ENCODE measurements at places on chromosomes 5 and 9.

DNA sequence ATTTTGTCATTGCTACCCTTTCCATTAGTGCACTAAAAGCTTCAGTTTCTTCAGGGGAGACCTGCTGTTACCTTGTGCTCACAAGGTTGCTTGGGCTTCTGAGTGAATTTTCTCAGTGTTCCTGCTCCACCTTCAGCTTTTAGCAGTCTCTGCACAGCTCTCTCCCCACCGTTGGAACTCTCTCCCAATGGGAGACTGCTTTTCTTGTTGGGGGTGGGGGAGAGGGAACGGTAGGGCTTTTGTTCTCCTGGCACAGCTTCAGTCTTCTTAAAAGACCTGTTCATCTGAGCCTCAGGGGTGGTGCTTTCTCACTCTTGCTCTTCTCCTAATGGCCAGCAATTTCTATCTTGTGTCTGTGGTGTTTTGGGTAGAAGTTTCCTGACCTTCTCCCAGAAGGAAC is 915.7 kb downstream of the EFNA5 start:
- peak; percentile 87 for DNase-seq

GRCh38 chr9:126306071-126306647 is 20.5 kb upstream of the MVB12B start:
- DNase-seq: no peak

- no peak for DNase-seq
Observed at GRCh38 chr5:79075646-79076426, 6.3 kb downstream of the BHMT2 start.

DNA sequence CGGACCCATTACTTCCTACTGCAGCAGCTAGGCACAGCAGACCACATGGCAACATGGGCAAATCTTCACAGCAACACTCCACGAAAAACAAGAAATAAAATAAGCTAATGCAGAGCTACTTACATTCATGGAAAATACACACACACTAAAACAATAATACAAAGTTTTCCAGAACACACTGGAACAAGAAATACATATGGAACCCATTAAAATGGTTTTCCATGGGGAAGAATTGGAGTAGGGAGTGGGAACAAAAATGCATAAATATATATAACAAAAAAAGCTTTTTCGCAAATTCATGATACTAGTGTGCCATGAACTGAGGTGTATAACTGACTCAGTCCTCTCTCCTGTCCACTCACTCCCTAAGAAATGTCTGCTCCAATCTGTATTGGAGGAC is 8.3 kb downstream of the ADAMTS12 start:
- no peak for DNase-seq

GRCh38 chr9:36543916-36544315 is 28.8 kb upstream of the MELK start:
- DNase-seq: no peak

- peak; percentile 52 for DNase-seq
Observed at GRCh38 chr9:29001006-29001405, 1427.7 kb upstream of the C9orf72 start.

DNA sequence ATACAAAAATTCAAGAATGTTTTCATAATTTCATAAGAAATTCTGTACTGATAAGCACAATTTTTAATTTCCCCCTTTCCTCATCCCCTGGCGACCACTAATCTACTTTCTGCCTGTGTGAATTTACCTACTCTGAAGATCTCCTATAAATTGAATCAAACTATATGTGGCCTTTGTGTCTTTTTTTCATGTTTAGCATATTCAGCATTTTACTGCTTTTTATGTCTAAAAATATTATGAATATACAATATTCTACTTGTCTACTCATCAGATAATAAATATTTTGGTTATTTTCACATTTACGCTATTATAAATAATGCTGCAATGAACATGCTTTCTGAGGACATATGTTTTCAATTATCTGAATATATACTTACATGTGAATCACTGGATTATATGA is 144.8 kb downstream of the CYLC2 start:
- no peak for DNase-seq

DNA sequence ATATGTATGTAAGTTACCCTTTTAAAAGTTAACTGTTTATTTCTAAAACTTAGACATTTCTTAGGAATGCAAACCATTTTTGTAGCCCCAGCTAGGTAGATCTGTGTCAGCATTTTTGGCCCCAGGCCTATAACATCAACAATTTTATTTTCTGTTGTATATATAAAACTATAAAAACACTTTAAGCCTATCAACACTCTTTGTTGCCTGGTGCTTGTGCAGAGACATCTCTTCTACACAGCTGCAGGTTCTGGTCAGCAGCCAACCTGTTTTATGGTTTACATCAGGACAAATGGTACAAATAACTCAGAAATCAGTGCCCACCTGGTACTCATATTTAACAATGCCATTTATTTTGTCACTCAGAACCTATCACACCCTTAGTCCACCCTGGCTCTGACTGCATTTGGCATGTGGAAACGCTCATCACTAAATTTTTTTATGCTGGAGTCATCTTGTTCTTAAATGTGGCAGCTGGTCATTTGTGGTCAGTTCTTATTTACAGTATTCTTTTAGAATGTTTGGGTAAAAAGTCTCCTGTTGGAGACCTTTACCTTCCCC is 173.4 kb downstream of the DNAH5 start:
- DNase-seq: no peak

DNA sequence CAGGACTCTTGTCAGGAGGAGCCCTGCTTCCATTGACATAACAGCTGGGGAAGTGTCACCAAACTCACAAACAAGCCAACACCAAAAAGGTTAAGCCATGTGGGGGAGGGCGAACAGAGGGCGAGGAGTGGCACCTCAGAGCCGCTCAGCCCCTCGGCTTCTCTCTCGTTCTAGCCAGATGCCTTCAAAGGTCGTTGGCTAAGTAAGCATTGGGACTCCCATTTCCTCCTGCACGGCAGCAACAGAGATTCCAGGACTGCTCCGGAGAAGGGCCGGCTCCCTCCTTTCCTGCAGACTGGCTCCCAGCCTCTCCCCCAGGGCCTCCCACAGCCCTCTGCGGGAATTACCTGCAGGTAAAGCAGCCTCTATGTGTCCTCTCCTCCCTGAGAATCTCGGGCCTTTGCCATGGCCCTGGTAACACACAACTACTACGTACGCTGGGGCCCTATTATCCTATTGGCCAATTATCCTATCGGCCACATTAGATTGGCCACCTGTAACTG is 52.1 kb upstream of the RNU6ATAC start:
- DNase-seq: no peak

DNA sequence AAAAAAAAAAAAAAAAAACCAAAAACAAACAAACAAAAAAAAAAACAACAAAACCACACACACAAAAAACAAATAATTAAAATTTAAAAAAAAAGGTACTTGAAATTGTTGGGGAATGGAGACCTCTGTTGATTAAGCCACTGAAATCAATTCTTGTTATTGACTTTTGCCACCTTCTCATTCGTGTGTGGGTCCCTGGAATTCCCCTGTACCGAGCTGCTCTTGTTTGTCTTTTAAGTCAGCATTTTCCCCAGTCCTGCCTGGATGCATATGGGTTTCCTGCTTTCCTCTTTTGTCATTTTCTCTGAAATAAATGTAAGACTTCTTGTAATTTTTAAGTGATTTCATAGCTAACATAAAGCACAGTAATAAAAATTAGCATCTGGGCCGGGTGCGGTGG is 45.5 kb downstream of the GPBP1 start:
- no peak for DNase-seq

DNA sequence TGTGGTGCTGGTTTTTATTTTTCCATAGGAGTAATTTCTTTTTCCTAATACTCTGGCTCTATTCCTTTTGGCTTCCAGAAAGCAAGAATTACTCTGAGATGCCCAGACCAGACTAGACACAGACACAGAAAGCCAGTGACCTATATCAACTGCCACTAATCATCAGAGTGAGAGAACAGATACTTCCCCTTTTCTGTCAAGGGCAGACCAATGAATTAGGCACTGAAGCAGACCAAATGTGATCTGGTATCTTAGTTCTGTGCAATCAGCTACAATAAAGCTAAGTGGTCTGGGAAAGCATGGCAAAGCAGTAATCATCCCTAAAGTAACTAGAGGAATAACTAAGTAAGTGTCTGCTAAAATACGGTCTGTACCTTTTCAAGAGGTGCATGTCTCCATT is 239.1 kb downstream of the ELAVL2 start:
- no peak for DNase-seq

- DNase-seq: no peak
Observed at GRCh38 chr9:121984726-121985402, 108.2 kb downstream of the TTLL11 start.

DNA sequence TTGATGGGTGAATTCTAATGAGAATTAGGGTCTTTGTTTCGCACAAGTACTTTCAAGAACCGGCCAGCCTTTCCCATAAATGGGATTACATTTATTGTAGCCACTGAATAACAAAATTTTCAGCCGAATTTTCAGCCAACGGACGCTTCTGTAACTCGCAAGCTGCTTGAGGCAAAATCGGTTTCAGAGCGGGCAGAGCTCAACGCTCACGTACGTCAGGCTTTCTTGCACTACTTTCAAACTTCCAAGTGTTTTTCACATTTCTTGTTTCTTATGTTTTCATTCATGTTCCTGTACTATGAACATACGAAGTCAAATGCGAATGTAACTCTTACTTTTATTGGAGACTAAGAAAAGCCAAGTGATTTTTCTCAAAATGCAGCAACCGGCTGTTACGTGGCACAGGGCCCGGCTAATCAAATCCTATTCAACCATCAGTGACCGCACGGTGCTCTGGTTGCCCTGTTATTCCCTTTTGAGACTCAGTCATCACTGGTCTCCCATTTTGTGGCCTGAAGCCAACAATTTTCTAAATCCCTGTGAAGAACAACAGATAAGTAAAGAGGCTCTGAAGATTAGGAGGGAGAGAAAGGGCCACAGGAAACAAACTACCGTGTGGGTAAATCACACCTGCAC is 68.5 kb downstream of the SLC28A3 start:
- DNase-seq: no peak

- no peak for DNase-seq
Observed at GRCh38 chr5:79301046-79301712, 65.2 kb downstream of the JMY start.

DNA sequence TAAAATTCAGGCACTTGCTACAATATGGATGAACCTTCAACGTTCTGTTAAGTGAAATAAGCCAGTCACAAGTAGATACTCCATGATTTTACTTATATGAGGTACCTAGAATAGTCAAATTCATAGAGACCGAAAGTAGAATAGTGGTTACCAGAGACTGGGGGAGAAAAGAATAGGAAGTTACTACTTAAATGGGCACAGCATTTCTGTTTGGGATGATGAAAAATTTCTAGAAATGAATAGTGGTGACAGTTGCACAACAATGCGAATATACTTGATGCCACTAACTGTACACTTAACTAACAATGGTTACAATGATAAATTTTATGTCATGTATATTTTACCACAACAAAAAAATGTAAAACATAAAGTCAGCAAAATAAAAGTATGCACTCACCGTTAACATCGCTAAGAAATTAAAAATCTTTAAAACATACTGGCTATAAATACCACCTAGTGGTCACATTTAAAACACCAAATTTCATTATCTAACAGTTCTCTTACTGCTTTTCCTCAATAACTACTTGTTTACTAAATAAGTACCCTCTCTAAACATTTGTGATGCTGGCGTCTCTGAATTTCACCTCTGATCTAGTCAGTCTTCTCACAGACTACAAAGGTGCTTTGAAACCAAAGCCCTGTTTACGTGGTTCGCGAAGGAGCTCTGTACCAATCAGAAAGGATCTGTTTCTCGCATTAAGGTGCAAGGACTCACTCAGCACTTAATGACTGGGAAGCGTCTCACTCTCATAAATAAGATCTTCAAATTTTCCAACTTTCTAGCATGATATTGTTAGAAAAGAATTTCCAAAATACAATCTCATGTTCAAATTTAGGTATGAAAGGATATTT is 22.7 kb downstream of the KIF3A start:
- no peak for DNase-seq

GRCh38 chr5:124872615-124873014 is 126.2 kb upstream of the ZNF608 start:
- DNase-seq: peak; percentile 81

DNA sequence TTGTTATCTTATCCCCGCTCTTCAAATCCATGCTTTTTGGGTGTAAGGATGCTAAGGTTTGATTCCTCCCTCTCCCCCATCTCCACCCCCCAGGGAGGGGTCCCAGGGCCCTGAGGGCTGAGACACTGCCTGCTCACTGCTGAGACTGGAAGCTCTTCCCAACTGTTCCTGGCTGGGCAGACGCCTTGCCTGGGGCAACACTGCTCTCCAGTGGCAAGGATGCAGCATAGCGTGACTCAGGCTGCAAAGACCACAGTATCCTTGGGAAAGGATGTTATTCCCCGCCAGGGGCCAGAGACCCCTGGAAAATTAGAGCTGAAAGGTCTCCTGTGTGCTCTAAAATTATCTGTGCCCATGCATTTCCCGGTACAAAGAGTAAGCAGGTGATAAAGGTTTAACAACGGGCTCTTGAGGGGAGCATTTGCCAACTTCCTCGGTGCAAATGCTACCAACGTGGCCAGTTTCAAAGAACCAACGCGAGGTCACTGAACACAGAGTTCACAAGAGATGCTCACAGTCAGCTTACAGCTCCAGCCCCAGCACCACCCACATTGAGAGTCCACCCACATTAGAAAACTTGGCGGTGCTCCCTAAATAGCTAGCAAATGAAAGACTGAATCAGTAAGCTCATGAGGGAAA is 271.9 kb downstream of the NSG2 start:
- DNase-seq: peak; percentile 82

DNA sequence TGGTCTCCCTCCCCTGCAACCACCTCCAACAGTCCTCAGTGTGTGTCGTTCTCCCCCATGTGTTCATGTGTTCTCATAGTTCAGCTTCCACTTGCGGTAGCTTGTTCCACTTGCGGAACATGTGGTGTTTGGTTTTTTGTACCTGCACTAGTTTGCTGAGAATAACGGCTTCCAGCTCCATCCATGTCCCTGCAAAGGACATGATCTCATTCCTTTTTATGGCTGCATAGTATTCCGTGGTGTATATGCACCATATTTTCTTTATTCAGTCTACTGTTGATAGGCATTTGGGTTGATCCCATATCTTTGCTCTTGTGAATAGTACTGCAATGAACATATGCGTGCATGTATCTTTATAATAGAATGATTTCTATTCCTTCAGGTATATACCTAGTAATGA is 43.0 kb upstream of the ZFYVE16 start:
- DNase-seq: no peak

DNA sequence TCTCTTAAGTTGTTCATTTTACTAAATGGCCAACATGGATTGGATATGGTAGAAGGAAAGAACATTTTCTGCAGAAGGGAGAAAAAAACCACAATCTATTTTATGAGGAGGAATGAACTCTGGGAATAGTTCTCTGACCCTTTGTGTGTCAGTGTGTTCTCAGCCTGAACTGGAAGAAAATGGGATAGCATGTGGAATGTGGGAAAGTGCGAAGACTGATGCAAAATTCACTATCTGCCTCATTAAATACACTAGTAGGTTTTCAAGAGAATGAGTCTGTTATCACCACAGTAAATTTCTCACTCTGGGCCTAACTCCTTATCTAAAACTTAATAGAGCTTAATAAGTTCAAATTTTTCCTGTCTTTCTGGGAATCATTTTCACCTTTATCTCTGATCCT is 22.7 kb downstream of the ITGA1 start:
- DNase-seq: no peak

DNA sequence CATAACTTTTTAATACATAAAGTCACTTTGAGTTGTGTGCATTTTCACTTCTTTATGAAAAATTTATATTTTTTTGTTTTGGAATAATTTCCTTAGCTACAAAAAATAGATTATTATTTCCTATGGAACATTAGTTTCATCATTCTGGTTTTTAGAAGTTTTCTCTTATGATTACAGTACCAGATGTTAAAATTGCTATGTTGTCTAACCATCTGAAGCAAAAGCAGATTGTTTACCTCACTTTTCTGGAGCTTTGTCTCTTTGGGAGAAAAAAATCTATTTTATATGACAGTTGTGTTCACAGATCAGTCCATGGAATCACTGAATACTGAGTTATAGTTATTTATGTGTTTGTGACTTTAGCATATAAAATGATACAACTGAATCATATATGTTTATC is 708.9 kb upstream of the RIOK2 start:
- no peak for DNase-seq

Measured in NCI-H69 (cell line).